ENCODE measurements at places on chromosomes 4 and X.

- no peak for DNase-seq
Measured at GRCh38 chr4:88352062-88352740, 26.5 kb upstream of the HERC6 start.

DNA sequence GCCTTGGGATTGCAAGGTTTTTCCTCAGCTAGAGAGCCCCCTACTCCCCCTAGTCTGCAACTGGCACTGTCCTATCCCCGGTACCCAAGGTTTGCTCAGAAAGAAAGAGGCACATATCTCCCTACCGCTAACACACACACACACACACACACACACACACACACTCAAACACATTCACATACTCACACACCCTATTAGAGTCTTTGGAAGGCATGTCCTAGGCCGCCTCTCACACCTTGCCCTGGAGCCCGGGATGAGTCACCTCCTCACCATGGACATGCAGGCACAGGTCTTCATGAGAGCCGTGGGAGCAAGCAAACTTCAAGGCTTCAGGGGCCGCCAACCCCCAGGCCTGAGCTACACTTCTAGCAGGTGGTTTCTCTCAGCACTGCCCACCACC, 49.2 kb downstream of the PJA1 start:
- DNase-seq: no peak

GRCh38 chrX:25733148-25733547, 405.0 kb upstream of the MAGEB18 start:
- DNase-seq: no peak

DNA sequence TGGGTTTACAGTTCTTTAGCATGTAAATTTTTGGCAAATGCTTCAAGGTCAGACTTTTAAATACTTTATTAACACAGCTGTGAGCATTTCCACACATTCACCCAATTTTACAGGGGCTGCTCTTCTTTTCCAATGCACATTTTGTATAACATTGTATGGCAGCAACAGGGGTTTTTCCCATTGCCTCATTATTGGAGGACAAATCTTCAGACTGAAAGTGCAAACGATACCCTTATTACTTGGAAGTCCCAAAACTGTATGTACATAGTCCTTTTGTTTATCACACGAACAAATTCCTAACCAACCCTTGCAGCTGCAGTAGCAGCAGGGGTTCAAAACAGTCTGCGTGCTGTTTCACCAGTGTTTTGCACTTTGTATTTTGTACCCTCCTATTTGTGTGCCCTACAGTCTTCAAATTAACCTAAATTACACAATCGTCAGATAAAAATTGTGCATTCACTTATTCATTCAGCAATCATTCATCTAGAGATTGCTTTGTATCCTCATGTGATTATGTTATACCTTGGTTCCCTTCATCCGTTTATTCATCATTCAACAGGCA, 330.7 kb upstream of the RASGEF1B start:
- DNase-seq: no peak

DNA sequence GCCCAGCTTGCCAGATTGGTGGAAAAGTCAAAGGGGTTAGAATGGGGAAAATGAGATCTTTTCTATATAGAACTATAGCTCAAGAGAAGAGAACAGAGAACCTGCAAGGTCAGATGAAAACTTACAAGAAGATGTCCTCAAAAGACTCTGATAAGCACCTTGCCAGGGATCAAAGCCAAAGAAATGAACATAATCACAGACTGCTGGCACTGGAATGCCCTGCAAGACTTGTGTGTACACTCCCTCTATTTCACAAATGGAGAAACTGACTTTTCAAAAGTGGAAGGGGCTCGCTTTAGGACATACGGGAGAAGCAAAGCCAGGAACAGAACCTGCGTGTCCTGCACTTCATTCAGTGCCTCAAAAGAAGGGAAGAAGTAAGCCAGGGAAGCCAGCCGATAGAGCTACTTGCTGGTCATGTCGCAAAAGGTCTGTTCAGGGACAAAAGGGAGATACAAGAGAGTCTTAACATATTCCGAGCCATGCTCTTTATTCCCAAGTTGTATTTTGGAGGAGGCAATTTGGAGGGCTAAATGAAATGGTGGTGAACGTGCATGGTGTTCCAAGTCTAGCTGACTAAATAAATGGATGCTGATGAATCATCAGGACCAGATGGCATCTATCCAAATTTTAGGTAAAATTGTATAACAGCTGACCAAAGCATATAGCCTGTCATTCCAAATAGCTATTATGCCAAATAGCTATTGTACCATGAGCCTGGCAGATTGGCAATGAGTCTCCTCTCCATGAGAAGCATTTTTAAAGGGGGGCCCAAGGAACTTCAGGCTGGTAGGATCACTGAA, 175.6 kb upstream of the GPC4 start:
- DNase-seq: no peak

DNA sequence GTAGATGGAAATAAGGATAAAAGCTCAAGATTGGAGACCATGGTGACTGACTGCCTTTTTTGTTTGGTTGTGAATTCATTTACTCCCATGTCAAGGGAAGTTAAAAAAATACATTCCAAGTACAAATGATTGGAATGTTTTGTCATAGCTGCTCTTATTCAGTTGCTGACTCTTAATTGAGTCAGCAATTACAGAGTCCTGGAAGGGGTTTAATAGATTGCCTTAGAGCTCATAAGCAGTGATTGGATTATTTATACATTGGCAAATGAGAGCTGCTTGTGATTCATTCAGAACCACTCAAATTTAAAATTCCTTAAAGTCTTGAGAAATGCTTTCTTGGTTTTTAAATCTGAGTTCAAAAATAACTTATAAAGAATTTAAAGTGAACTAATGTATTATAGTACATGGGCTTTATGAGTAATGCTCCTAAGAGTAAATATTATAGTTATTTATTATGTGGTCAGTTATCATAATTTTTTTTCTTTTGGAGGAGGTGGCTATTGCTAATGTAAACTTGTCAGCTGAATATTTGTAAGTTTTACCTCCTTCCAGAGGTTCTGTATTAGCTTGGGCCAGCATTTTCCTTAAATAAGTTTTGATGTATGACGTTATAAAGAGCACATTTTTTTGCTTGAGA, 13.6 kb downstream of the JADE1 start:
- DNase-seq: no peak

DNA sequence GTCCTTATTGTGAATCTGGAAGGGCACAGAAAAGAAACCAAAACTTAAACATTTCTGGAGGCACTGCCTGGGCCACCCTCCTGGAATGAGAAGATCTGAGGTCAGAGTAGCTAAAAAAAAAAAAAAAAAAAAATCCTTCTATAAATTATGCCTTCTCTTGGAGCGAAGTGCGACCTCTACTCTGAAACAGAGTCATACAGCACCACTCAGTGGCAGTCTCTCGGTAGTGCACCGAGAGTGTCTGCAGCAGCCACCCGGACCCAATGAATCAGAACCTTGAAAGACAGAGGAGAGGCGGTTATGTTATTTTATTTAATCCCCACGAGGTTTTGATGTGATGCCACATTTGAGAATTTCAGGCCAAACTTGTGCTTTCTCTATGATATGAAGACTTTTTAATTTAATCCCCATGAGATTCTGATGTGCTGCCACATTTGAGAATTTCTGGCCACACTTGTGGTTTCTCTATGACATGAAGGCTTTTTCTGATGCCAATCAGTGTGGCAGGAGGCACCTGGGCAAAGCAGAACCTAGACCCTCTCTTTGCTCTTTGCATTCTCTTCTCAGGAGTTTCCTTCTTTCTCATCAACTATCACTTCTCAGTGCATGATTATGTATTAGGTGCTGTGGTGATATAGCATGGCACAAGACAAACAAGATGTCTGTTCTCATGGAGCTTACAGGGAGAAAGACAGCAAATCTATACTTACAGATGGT, 5.6 kb upstream of the CT47C1 start:
- peak; percentile 80 for DNase-seq

DNA sequence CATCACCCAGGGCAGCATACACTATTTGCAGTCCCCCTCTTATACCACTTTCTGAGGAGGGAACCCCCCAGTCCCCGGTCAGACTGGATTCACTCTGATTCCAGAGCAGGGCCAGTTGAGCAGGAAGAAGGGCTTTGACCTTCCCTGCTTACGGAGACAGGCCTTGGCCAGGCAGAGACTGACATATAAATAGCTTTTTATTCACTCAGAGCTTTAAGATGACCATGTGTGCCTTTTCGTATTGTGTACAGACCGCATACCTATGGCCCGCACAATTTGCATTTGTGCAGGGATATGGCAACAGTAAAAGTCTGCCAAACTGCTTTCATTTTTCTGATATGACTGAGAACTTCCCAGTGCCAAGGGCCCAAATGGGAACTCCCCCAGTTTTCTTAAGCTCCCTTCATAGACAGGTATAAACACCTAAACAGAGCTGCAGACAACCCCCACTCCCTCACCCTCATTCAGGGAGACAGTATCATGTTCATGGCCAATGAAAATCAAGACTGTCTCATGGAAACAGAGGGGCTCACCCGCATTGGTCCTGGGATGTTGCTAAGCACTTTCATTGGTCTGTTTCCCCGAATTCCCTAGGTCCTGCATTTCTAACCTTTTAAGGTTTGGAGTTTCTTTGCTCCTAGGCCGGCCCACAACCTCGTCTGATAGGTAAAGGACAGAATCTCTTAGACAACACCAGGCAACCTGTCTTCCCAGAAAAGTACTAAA, 86.0 kb downstream of the RTL5 start:
- no peak for DNase-seq

DNA sequence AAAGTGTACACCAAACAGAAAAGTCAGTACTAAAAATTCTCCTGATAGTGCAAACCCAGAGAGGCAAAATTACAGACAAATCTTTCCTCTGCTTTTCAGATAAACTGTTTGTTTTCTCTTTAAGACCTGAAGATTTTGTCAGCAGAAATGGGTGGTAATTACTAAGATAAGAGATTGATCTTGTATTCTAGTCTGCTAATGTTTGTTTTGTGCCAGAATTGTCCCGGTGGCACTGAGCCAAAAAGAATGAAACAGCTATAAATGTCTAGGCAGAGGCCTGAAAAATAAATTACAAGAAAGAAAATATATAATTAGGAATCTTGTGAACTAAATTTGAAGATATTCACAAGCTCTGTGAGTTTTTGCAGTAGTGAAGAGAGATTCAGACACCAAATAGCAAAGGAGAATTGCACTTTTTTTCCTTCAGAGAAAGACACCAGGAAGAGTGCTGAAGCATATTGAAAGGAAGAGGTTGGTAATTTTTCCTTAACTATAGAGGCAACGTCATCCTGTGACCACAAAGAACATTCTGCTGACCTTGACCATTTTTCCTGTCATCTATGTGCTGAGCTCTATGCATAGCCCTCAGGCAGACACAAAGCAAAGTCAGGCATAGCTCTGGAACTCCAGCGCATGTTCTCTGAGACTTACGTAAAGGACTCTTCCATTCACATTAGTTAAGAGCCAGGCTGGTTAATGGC, 314.5 kb upstream of the RASGEF1B start:
- DNase-seq: peak; percentile 28

DNA sequence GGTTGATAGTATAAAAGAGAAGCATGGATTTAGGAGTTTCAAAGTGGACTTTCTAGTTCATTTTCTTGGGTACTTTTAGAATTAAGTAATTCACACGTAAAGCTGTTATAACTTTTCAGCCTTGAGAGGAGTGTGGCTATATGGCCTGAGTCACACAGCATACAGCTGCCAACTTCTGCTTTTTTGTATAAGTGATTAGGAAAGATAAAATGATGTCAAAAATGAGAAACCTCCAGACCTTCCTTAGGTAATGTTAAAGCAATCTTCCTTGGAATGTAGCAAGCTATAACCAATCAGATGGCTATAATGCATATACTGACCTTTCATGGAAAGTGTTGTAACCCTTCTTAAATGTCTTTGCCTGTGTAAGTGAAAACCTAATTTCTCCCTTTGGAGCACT, 39.2 kb downstream of the RAB40AL start:
- no peak for DNase-seq

DNA sequence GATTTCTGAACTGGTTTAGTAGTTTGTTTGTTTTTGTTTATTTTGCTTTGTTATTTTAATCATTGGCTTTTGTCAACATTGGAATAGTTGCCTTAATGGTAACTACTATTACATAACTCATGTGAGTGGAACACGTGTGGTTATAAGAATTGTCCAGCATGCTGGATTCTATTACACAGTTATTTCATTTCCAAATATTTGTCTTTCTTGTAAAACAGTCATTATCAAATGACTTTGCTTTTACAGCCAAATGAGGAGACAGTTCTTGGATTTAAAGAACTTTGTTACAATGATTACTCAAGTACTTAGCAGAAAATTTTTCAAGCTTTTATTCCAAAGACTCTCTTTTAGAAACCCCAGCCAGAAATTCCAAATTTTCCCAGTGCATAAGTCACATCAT, 516.1 kb upstream of the MAGEB2 start:
- DNase-seq: no peak

DNA sequence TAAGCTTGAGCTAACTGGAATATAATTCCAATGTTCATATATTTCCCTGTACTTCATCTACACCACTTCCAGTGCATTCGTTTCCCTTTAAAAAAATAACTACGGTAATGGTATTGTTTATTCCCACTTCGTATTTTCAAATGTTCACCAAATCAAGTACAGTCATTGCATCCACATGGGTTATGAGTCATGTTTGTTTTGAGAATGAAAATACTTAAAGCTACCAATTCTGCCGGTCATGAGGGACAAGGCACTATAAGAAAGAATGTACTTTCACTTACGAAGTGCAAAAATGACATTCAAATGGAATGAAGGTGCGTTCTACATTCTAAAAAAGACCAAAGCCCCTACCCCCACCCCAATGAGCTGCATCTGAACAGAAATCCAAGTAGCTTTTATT, 174.4 kb upstream of the FGF13 start:
- no peak for DNase-seq

- no peak for DNase-seq
Measured at GRCh38 chr4:52368895-52369294, 290.2 kb downstream of the USP46 start.

DNA sequence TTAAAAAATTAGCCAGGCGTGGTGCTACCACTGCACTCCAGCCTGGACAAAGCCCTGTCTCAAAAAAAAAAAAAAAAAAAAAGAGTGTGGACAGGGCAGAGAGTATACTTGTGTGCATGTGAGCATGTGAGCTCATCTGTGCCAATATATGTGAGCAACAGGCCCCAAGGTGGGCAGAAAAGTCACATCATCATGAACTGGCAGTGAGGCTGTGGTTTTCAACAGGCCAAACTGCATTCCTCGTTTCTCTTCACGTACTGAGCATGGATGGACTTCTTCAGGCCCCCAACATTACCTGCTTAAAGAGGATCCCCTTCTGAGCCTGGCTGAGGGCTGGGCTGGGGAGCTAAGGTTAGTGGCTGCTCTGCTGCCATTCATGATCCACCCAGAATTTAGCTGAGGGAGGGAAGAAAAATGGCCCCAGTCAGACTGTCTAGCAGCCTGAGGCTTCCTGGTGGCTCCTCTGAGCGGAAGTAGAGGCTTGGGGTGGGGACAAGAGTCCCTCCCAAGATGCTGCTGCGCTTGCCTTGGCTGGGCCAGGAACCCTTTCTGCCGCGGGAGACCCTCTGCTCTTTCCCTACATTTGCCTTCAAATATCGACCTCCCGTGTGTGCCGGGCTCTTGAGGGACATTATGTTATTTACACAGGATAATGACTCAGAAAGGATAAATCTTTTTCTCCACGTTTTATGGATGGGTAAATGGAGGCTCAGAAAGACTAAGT, 55.0 kb downstream of the DIPK2B start:
- no peak for DNase-seq

- no peak for DNase-seq
Measured at GRCh38 chr4:152690706-152691651, 11.2 kb upstream of the TMEM154 start.
